ENCODE measurements at places on chromosomes 3 and 15.

DNA sequence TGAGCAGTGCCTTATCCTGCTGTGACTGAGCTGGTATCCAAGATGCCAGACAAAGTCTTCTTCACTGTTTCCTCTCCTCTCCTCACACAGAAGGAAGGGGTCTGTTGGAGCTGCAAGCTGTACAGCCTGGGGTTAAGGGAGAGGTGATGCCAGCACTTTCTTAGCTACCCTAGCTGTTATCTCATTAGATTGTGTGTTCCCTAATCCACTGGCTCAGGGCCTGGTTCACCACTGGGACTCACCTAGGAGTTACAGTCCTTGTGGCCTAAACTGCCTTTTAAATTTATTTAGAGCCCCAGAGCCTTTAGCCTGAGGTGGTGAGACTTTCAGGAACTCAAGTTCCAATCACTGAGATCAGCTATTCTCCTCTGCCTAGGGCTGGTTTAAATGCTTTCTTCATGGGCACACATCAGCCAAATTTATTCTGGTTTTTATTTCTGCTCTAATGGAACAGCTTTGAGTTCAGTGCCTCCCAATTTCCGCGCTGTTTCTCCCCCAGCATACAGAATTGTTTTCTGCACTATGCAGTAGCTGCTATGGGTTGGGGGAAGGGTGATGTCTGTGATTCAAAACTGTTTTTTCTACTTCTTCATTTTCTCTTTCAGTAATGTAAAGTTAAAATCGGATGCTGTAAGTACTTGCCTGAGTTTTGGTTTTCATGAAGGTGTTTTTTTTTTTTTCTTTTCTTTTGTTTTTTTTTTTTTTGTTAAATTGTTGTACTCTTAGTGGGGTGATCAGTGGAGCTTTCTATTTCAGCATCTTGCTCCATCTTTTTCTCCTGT is 198.8 kb downstream of the DOCK3 start:
- DNase-seq, result no peak

- no peak for DNase-seq
Measured at GRCh38 chr3:188948281-188948996, 223.3 kb upstream of the TPRG1 start.

DNA sequence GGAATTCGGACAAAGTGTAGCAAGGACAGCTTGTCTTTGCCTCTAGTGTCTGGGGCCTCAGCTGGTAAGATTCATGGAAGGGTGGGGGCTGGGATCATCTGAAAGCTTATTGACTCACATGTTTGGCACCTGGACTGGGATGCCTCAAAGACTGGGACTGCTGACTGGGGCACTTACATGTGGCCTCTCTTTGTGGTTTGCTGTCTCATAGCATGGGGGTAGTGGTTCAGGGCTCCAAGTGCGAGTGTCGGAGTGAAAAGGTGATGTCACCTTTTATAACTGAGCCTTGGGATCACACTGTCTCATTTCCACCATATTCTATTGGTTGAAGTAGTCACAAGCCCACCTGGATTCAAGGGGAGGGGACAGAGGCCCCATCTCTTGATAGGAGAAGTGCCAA is 6.8 kb downstream of the MFSD1 start:
- peak; percentile 79 for DNase-seq

DNA sequence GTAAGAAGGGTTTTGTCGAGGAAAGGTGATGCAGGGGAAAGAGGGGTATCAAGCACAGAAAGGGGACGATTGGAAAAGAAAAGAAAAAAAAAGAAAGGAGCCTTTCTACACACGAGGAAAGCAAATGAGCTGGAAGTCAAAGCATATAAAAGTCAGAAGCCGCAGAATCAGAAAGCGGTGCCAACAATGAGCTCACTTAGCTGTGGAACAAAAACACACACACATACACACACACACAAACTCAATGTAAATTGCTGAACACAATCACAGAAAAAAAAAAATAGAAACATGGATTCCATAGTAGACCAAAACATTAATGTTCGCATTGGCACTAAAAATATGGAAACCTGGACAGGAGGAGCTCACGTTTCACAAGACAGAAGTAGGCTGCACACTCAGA is 63.4 kb upstream of the FEZF2 start:
- DNase-seq, result no peak

DNA sequence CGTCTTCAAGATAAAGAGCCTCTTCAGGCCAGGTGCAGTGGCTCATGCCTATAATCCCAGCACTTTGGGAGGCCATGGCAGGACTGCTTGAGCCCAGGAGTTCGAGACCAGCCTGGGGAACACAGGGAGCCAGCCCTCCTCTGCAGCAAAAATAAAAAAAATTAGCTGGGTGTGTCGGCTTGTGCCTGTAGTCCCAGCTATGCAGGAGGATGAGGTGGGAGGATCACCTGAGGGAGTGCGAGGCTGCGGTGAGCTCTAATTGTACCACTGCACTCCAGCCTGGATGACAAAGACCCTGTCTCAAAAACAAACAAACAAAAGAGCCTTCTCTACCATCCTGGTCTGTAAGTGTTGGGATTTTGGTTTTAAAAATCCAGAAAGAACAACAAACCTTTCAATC is 11.1 kb downstream of the WDR53 start:
- DNase-seq, result no peak

- no peak for DNase-seq
Measured at GRCh38 chr3:159821736-159822135, 166.9 kb upstream of the IL12A start.

GRCh38 chr15:62805502-62805901 is 237.0 kb upstream of the TPM1 start:
- no peak for DNase-seq

- no peak for DNase-seq
Measured at GRCh38 chr3:180018543-180018942, 18.2 kb downstream of the PEX5L start.

DNA sequence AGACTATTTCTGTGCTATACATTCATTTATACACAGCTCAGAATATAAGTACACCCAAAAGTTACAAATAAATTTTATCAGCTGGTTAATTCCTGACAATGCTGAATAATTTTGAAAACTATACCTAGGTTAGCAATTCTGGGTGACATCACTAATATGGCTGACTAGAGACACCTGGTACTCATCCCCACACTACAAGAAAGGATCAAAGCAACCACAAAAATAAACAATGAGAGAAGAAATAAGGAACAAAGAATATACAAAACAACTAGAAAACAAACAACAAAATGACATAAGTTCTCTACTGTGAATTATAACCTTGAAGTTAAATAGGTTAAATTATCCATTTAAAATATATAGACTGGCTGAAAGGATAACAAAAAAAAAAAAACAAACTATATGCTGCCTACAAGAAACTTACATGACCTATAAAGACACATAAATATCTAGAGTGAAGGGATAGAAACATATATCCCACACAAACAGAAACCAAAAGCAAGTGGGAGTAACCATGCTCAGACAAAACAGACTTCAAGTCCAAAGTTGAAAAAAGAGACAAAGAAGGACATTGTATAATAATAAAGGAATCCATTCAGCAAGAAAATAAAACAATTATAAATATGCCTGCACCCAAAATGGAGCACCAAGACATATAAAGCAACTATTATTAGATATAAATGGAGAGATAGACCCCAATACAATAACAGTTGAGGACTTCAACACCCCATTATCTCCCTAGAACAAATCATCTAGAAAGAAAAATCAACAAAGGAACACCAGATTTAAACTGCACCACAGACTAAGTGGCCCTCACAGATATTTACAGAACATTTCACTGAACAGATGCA is 57.8 kb downstream of the IMPG2 start:
- no peak for DNase-seq

DNA sequence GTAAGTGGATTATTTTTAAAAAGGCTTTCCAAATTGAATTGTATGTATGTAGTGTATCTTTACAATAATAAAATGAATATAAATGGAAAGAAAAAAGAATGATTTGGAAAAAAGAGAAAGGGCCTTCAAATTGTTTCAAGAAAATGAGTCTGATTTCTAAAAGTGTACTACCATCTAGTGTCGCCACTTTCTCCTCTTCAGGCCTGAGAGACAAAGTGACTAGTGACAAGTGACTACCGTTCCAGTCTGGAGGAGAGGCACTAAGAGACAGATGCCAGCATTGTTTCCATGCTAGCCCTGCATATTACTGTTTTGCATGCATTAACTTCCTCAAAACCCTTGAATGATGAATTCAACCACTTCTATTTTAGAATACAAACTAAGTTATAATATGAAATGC is 39.3 kb downstream of the P3H2 start:
- DNase-seq, result no peak

- DNase-seq, result peak; percentile 42
Measured at GRCh38 chr3:23193831-23194230, 9.3 kb upstream of the UBE2E2 start.

GRCh38 chr3:129740090-129740489 is 133.6 kb upstream of the PLXND1 start:
- DNase-seq, result no peak

GRCh38 chr15:41013691-41014414 is 60.6 kb downstream of the CHAC1 start:
- DNase-seq, result peak; percentile 41

- no peak for DNase-seq
Measured at GRCh38 chr3:31498791-31499190, 33.9 kb upstream of the STT3B start.

GRCh38 chr3:142127941-142128658 is 21.2 kb downstream of the TFDP2 start:
- DNase-seq, result no peak

DNA sequence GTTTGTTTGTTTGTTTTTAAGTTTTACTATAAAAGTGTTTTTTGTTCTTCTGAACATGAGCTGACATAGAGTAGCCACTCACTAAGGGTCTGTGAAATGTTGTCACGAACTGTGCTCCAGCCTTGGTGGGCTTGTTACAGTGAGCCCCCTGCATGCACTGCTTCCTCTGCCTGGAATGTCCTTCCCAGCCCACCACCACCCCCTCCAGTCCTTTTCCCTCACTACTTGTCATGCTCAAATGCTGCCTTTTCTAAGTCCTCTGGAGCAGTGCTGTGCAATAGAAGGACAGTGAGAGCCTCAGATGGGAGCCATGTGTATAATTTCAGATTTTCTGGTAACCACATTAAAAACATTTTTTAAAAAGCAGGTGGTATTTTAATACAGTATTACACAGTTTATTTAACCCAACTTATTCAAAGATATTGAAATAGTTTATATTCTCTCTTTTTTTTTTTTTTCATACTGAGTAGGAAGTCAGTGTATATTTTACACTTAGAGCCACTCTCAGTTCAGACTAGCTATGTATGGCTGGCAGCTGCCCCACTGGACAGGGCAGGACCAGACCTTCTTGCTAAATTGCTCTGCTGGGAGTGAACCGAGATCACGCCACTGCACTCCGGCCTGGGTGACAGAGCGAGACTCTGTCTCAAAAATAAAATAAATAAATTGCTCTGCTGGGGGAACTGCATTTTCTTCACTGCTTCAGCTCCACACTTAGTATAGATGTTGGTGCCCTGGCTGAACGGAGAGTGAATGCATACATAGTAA is 26.9 kb downstream of the MKRN2OS start:
- DNase-seq, result no peak

Data from HL-60 (cell line).